Activated naive CD8-positive, alpha-beta T cell treated with anti-CD3 and anti-CD28 coated beads, Interleukin-2, amount 50 U/mL, for 24 hours (primary cell): ENCODE measurements at places on chromosomes 5 and 9.

- no peak for DNase-seq
- H3K4me1 ChIP-seq: peaks cover 2% of the 10 kb centered on the region
- no peaks in the 10 kb centered on the region for H3K36me3 ChIP-seq
- H3K27me3 ChIP-seq: peaks cover 5% of the 10 kb centered on the region
- H3K4me3 ChIP-seq: no peak overlapping the region
Measured at GRCh38 chr9:101510459-101510858, 23.2 kb upstream of the RNF20 start.

DNA sequence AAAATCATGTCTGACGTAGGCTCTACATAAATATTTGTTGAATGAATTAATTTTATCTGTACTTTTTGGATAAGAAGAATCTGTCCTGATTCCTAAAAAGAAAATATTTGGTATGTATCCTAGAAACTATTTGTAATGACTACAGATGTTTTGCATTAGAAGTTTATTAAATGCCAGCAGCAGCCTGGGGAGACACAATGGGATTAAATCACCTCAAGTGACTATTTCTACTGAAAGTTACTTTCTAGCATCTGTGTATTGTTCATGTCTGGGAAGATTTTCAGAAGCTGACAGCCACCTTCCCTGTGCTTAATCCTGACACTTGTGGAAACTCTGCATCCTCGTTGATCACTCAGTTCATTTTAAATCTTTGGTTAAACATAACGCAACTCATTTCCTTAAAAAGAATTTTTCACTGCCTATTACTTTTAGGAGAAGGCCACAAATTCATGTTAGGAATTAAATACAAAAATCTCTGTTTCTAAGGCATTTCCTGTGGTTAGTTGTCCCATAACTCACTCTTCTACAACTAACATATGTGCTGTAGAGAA lies 209.3 kb upstream of the PPP1R2B start:
- no peak overlapping the region for H3K27ac ChIP-seq
- H3K27me3 ChIP-seq: peaks cover 2% of the 10 kb centered on the region
- H3K36me3 ChIP-seq: no peaks in the 10 kb centered on the region
- DNase-seq: no peak
- H3K4me1 ChIP-seq: no peaks in the 10 kb centered on the region
- H3K4me3 ChIP-seq: no peak overlapping the region

DNA sequence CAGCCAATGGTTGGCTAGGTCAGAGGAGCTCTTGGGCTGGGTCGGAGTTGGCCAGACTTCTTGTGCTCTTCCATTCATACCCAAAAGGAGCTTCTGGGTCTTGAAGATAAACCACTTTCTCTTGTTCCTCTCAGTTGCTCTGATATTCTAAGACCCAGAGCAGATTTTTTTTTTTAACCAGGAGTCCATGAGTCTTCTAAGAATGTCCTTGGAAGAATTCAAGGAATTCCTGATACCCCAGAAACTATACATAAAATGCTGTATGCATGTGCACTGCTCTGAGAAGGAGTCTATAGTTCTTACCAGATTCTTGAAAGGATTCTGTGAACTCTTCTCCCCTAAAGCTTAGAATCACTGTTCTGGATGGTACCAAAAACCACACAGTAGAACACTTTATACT lies 9.9 kb upstream of the PALM2AKAP2 start:
- no peak for DNase-seq
- peaks cover 33% of the 10 kb centered on the region for H3K27me3 ChIP-seq
- no peak overlapping the region for H3K27ac ChIP-seq
- H3K36me3 ChIP-seq: no peaks in the 10 kb centered on the region
- H3K4me3 ChIP-seq: no peak overlapping the region
- no peaks in the 10 kb centered on the region for H3K4me1 ChIP-seq

DNA sequence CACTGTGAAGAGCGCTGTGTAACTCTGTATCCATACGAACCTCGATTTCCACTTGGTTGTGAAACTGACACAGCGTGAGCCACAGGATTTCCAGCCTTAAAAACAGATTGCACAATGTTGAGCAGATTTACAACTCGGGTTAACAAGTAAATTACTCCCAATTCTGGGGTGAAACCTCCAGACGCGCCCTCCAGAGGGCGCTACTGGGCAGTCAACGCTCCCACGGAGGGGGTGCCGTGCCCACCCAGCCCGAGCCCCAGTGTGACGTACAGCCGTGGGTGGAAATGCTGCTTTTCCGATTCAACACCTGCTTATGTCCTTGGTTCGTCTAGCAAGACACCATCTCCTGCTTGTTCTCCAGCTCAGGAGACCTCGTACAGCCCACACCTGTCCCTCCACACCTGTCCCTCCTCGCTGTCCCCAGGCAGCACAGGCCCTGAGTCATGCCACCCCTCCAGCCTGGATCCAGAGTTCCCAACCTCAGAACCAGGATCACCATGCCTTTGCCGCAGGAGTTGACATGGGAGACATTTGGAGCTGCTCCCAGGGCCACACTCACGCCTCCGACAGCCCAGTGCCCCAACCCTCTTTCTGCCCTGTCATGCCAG lies 34.4 kb upstream of the SLC6A3 start:
- H3K27ac ChIP-seq: no peak overlapping the region
- no peaks in the 10 kb centered on the region for H3K27me3 ChIP-seq
- peaks cover 22% of the 10 kb centered on the region for H3K4me1 ChIP-seq
- peaks cover 35% of the 10 kb centered on the region for H3K36me3 ChIP-seq
- H3K4me3 ChIP-seq: no peak overlapping the region
- DNase-seq: peak; percentile 61

DNA sequence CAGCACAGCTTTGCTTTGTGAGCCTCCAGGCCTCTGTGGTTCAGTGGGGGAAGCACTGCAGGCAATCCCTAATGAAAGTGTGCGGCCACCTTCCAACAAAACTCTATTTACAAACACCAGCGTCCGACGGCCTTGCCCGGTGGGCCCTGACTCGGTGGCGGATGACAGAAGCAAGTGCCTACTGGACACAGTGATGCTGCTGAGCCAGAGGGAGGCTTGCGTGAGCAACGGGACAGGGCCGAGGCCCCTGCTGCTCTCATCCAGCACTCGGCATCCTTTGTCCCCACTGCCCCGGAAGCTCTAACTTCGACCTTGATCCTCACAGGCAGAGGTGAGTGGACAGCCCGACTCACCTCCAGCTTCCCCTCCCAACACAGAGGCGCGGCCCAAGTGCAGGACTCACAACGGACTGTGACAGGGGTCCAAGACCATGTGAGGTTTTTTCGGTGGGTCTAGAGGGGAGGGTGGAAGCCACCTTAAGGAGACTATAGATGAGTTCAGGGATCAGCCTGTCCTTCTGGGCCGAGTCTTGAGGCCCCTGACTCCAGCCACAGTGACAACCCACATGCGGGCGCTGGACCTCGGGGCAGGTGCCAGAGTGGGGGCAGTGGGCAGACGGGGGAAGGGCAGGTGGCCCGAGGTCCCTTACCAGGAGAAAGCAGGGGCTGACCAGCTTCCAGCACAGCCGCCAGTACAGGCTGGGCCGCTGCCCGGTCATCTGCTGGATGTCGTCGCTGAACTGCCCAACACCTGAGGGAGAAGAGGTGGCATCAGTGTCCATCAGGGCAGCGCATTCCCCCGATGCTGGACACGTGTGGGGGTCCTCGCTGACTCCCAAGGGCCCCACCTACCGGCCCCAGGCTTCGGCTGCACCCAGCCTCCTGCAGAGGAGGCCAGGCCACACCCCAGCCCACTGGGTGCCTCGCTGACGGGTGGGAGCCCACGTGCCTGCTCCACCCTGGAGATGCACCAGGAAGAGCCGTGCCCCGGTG lies 39.4 kb downstream of the SLC6A3 start:
- H3K4me3 ChIP-seq: no peak overlapping the region
- no peak for DNase-seq
- peaks cover 12% of the 10 kb centered on the region for H3K27me3 ChIP-seq
- H3K27ac ChIP-seq: no peak overlapping the region
- peaks cover 1% of the 10 kb centered on the region for H3K4me1 ChIP-seq
- H3K36me3 ChIP-seq: no peaks in the 10 kb centered on the region

- no peak overlapping the region for H3K27ac ChIP-seq
- no peaks in the 10 kb centered on the region for H3K27me3 ChIP-seq
- H3K36me3 ChIP-seq: no peaks in the 10 kb centered on the region
- H3K4me3 ChIP-seq: no peak overlapping the region
- no peak for DNase-seq
- peaks cover 71% of the 10 kb centered on the region for H3K4me1 ChIP-seq
Measured at GRCh38 chr5:142823126-142823525, 52.9 kb downstream of the ARHGAP26 start.

GRCh38 chr9:32698706-32699277 lies 63.3 kb upstream of the TAF1L start:
- H3K27ac ChIP-seq: no peak overlapping the region
- no peak overlapping the region for H3K4me3 ChIP-seq
- DNase-seq: no peak
- no peaks in the 10 kb centered on the region for H3K36me3 ChIP-seq
- no peaks in the 10 kb centered on the region for H3K4me1 ChIP-seq
